Pons (tissue), 1 donor: ENCODE measurements at places on chromosomes 16 and 17.

DNA sequence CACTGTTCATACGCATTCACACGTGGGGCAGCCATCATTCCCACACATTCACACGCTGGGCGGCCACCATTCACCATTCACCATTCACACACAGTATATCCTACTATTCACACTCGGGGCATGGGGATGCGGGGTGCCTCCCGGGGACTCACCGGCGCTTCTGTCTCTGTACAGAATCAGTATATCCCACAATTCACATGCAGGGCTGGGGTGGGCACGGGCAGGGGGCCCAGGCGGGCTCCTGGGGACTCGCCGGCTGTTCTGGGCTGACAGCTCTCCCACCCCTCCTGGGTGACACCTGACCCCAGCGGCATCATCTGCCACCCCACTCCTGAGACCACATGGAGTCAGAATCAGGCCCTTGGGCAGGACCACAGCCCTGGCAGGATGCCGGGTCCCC, 9.6 kb downstream of the NME3 start:
- no peak for DNase-seq

- no peak for DNase-seq
Observed at GRCh38 chr16:83338941-83339340, 468.8 kb upstream of the HSBP1 start.

DNA sequence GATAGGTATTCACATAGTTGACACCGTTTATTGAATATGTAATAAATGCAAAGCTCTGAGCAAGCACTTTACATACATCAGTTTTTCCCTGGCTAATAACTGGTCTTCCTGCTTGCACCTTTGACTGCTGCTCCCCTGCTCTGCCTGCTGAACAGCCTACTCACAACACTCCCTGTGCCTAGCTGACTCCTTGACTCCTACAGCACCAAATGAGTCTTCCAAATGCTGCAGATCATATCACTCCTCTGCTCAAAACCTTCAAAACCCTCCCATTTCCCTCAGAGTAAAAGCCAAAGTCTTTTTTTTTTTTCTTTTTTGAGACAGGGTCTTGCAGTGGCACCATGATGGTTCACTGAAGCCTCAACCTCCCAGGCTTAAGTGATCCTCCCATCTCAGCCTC, 18.5 kb downstream of the EFCAB3 start:
- DNase-seq, result no peak

GRCh38 chr17:9999919-10000695, 95.0 kb upstream of the RCVRN start:
- DNase-seq, result no peak

DNA sequence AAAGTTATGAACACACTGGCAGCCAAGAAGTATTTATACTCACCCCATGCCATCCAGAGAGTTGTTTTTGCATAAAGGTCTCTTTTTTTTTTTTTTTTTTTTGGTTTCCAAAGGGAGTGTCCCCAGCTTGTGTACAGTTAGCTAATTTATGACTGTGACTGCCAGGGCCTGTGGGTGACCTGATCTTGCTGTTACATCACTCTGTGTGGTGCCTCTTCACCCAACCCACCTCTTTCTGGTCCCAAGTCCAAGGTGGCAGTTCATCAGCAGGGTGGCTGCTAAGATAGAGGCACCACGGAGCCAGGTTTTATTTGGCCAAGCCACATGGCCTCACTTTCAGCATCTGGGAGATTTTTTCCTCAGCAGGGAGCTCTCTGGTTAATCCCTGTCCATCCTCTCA, at the start of gene NOS2:
NOS2 (minus strand) TSS at position 8 of the 400 bp plus-strand sequence. CDS start 1,720 bp downstream, outside the sequence.
- no peak for DNase-seq

DNA sequence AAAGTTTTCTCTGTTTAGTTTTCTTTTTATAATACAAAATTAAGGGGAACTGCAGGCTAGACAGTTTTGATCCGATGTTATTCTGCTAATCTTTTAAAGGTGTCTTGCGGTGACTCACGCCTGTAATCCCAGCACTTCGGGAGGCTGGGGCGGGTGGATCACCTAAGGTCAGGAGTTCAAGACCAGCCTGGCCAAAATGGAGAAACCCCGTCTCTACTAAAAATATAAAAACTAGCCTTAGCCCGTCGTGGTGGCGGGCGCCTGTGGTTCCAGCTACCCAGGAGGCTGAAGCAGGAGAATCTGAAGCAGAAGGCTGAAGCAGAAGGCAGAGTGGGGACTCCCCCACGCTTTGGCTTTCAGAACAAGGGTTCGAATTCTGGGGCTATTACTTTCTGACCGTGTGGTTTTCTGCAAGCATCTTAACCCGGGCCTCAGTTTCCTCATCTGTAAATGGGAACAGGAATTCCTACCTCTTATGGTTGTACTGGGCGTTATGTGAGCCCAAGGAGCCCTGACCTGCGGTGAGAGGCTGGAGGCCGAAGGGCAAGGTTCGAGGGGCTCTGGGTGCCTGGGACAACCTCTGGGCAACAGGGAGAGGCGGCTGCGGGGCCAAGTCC, 1.2 kb upstream of the KATNB1 start:
- DNase-seq, result no peak

- no peak for DNase-seq
Observed at GRCh38 chr17:17606416-17607000, 15.0 kb upstream of the PEMT start.
